ENCODE measurements at places on chromosomes 11 and 22.

GRCh38 chr22:32331236-32331917 is 26.3 kb upstream of the RFPL3 start:
- no peaks in the 10 kb centered on the region for H3K36me3 ChIP-seq
- DNase-seq, result no peak
- H3K4me3 ChIP-seq, result no peak overlapping the region
- H3K27me3 ChIP-seq, result no peaks in the 10 kb centered on the region

DNA sequence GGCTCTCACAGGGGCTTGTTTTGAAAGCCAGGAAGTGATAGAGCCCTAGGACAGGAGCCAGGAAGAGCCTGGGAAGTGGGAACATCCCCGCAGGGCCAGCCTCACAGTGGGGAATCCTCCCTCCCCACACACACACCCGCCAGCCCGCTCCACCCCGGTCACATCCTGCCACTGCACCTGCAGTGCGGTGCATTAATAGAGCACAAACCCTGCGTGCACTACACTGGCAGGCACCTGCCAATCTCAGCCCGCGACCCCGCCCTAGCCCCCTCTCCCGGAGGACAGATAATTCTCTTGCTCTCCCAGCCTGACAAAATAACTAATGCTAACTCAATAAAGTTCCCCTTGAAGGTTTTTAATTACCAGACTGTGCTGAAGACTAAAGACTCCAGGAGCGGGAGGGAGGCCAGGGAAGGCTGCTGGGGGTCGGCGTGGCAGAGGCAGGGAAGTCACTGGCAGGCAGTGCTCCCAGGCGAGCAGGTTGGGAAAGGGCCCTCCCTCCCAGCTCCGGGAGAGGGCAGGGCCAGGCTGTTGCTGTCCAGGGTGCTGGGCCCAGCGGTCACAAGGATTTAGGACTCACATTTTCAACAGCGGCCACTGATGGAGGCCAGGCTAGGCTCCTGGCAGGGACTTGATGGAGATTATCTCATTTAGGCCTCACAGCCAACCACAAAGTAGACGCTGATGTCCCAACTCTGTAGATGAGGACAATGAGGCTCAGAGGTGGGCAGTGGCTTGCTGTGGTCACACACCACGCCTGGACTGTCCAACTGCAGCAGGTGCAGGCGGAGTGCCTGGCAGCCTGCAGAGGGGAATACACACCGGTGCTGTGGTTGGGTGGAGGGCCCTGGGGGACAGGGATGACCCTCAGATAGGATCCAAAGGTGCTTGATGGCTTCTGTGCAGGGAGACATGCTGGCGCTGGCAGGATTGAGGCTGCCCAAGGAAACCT is 23.9 kb upstream of the TCF20 start:
- H3K27me3 ChIP-seq, result no peaks in the 10 kb centered on the region
- no peak overlapping the region for H3K4me3 ChIP-seq
- no peaks in the 10 kb centered on the region for H3K36me3 ChIP-seq
- DNase-seq, result no peak

DNA sequence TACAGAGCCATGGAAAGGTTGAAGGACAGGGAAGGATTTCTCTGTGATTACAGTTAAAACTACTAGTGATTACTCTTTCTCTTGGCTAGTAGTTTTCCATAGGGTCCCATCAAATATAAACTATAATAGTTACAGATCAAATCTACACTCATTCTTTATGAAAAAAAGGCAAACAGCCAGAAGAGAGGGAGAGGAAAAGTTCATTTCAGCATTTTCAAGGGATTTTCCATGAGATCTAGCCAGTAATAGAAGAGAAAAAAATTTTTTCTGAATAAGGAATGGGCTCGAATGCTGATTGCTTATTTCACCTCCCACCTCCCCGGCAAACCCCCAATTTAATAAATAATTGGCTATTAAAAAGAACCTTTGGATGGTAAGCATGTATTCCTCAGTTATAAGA is 74.8 kb upstream of the BLID start:
- H3K27me3 ChIP-seq, result no peaks in the 10 kb centered on the region
- no peak overlapping the region for H3K4me3 ChIP-seq
- H3K4me1 ChIP-seq, result peaks cover 7% of the 10 kb centered on the region
- peak overlapping the region; percentile 92 for H3K27ac ChIP-seq

- H3K4me1 ChIP-seq, result peaks cover 24% of the 10 kb centered on the region
- DNase-seq, result no peak
- H3K27me3 ChIP-seq, result no peaks in the 10 kb centered on the region
- H3K4me3 ChIP-seq, result no peak overlapping the region
- no peaks in the 10 kb centered on the region for H3K36me3 ChIP-seq
Measured at GRCh38 chr22:29014773-29015172, 46.9 kb downstream of the C22orf31 start.

DNA sequence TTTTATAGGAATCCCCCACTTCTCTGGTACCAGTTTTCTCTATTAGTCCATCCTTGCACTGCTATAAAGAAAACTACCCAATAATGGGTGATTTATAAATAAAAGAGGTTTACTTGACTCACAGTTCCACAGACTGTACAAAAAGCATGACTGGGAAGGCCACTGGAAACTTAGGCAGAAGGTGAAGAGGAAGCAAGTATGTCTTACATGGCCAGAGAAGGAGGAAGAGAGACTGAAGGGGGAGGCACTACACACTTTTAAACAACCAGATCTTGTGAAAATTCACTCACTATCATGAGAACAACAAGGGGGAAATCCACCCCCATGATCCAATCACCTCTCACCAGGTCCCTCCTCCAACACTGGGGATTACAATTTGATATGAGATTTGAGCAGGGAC is 68.9 kb upstream of the GNAZ start:
- H3K27ac ChIP-seq, result no peak overlapping the region
- no peaks in the 10 kb centered on the region for H3K27me3 ChIP-seq
- no peaks in the 10 kb centered on the region for H3K36me3 ChIP-seq
- no peak for DNase-seq
- no peak overlapping the region for H3K4me3 ChIP-seq

- H3K4me1 ChIP-seq, result no peaks in the 10 kb centered on the region
- no peaks in the 10 kb centered on the region for H3K27me3 ChIP-seq
- H3K36me3 ChIP-seq, result peaks cover 24% of the 10 kb centered on the region
- H3K4me3 ChIP-seq, result no peak overlapping the region
- no peak overlapping the region for H3K27ac ChIP-seq
Measured at GRCh38 chr22:20146777-20147176, 4.1 kb downstream of the CCDC188 start.

DNA sequence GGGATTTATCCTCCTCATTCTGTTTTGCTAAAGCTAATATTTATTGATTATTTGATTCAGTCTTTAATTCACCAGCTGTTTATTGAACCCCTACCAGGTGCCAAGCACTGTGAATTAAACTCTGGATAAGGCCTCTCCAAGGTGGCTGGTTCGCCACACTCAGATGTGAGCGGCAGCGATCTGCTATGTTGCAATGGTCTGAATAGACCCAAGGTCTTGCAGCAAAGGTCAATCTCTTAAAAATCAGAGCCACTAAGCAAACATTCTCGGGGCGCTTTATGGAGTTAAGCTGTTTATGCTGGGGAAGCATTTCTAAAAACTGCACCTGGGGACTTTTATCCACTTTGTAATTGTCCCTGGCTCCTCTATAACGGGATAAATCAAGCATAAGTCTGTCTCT is 10.5 kb upstream of the TSPAN18 start:
- H3K36me3 ChIP-seq, result no peaks in the 10 kb centered on the region
- H3K4me1 ChIP-seq, result no peaks in the 10 kb centered on the region
- H3K27me3 ChIP-seq, result no peaks in the 10 kb centered on the region
- H3K27ac ChIP-seq, result no peak overlapping the region

DNA sequence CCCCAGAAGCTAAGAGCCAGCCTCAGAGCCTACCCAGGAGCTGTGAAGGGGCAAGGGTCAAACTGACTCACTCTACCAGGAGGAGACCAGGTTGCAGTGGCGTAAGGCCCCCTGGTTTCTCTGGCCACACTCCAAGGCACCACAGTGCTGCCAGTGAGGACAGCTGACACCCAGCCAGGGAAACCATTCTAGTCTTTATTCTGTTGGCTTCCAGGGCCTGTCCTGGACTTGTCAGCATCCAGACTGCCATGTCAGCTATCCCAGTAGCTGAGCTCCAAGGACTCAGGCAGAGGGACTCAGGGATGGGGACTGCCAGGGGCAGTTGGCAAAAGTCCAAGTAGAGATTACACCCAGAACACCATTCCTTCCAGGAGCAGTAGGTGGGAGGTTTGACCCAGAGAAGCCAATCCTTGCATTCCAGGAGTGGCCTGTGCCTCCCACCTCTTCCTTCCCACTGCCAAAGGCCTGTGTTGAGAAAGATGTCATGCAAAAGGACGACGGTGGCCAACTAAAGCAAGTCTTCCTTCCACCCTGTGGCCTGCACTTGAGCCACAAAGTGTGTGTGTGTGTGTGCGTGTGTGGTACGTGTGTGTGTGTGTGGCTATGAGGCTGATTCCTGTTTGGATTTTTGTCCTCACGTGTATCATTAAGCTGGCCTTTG is 3.6 kb upstream of the MAPK8IP1 start:
- H3K4me1 ChIP-seq, result no peaks in the 10 kb centered on the region
- peaks cover 42% of the 10 kb centered on the region for H3K36me3 ChIP-seq
- no peak overlapping the region for H3K27ac ChIP-seq
- DNase-seq, result no peak
- no peaks in the 10 kb centered on the region for H3K27me3 ChIP-seq

- H3K4me1 ChIP-seq, result peaks cover 30% of the 10 kb centered on the region
- peaks cover 5% of the 10 kb centered on the region for H3K36me3 ChIP-seq
- no peak for DNase-seq
- peak overlapping the region; percentile 9 for H3K4me3 ChIP-seq
- H3K27ac ChIP-seq, result peak overlapping the region; percentile 87
Measured at GRCh38 chr22:42907404-42908373, 50.6 kb upstream of the ARFGAP3 start.

GRCh38 chr11:46930089-46930488 is 6.5 kb upstream of the CSTPP1 start:
- no peaks in the 10 kb centered on the region for H3K4me1 ChIP-seq
- no peak overlapping the region for H3K27ac ChIP-seq
- no peaks in the 10 kb centered on the region for H3K36me3 ChIP-seq
- DNase-seq, result no peak
- H3K4me3 ChIP-seq, result no peak overlapping the region
- no peaks in the 10 kb centered on the region for H3K27me3 ChIP-seq

DNA sequence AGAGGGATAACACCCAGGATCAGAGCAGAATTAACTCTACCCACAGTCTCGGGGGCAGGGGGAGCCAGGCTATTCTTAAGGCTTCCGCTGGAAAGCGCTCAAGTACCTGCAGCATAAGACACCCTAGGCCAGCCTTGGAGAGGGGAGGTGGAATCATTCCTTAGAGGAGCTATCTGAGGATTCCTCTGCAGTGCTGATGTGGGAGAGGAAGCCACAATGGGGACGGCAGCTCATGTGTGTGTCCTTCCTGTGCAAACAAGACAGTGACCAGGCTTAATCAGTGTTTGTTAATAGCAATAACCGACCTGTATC is 382.2 kb upstream of the CADM1 start:
- DNase-seq, result no peak
- no peaks in the 10 kb centered on the region for H3K27me3 ChIP-seq
- no peaks in the 10 kb centered on the region for H3K36me3 ChIP-seq

GRCh38 chr11:107562647-107563208 is 2.8 kb downstream of the ALKBH8 start:
- no peak overlapping the region for H3K4me3 ChIP-seq
- H3K4me1 ChIP-seq, result peaks cover 7% of the 10 kb centered on the region
- no peak overlapping the region for H3K27ac ChIP-seq
- DNase-seq, result no peak

DNA sequence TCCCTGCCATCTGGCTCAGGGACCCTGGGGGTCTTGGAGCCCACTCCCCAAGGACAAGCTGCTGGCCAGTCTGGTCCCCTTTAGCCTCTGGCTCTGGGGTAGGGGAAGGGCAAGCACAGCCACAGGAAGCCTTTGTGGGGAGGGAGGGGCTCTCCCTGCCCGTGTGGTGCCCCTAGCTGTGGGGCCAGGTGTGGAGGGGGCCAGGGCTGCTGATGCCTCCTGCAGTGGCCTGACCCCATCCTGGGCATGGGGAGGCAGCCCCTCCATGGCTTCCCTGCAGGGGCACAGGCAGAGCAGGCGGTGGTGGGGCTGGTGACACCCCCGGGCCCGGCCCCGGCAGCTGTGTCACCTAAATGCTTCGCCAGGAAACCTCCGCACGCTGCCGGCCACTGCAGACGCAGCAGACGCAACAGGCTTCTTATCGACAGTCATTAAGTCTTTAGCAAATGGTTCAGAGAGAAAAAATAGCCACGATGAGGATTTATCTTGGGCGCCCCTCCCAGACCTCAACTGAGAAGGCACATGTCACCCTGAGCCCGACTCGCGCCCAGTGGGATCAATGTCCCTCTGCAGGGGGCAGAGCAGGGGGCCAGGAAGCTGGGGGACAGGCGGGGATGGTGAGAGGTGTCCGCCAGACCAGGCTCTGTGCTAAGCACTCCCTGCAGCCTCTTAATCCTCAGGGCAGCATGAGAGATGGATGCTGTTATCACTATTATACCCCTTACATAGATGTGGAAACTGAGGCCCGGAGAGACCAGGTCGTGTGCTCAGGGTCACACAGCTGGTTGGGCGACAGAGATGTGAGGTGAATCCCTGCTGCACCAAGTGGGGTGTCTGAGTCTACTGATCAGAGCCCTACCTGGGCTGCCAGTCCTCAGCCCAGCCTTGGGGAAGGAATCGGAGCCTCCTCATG is 33.9 kb downstream of the FLRT1 start:
- H3K36me3 ChIP-seq, result no peaks in the 10 kb centered on the region
- no peak for DNase-seq
- no peaks in the 10 kb centered on the region for H3K4me1 ChIP-seq
- no peak overlapping the region for H3K4me3 ChIP-seq
- no peak overlapping the region for H3K27ac ChIP-seq

DNA sequence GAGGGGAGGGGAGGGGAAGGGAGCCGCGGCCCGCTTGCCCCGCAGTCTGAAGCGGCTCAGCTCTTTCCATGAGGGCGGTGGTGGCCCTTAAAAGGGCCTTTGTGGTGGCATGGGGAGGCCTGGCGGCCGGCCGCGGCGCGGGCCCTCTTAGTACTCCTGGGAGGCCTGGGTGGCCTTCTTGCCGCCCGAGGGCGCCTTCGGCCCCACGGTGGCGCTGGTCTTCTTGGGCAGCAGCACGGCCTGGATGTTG is 6.9 kb downstream of the DPAGT1 start:
- peaks cover 15% of the 10 kb centered on the region for H3K4me1 ChIP-seq
- H3K27ac ChIP-seq, result peak overlapping the region; percentile 97
- H3K27me3 ChIP-seq, result no peaks in the 10 kb centered on the region
- peaks cover 24% of the 10 kb centered on the region for H3K36me3 ChIP-seq

DNA sequence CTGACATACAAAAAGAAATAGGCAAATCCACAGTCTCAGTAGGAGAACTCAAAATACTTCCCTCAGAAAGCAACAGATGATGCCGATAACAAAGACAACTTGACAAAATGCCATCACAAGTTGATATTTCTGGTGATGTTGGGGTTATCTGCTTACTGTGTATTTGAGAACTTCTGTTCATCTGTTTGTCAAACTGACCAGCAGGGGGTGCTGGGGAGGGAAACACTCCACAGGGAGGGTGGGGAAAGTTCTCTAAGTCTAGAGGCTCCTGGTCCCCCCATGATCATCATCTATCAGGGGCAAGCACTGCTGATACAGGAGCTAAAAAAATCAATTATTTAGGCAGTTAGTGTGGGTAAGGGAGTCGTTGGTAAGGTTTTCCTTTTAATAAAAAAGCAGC is 19.2 kb downstream of the GLYATL1 start:
- H3K36me3 ChIP-seq, result no peaks in the 10 kb centered on the region
- no peaks in the 10 kb centered on the region for H3K27me3 ChIP-seq
- no peaks in the 10 kb centered on the region for H3K4me1 ChIP-seq
- DNase-seq, result no peak
- no peak overlapping the region for H3K27ac ChIP-seq

- peak; percentile 13 for DNase-seq
- peaks cover 3% of the 10 kb centered on the region for H3K36me3 ChIP-seq
- H3K27ac ChIP-seq, result no peak overlapping the region
Measured at GRCh38 chr22:46172522-46173110, 22.3 kb downstream of the PPARA start.

All from ascending aorta (tissue), 2 donors.